SK-N-SH (cell line): ENCODE measurements at places on chromosomes 13 and 19.

GRCh38 chr13:40230833-40231266 lies 435.6 kb downstream of the FOXO1 start:
- no peak for DNase-seq

GRCh38 chr19:51127755-51128154 lies 3.0 kb downstream of the SIGLEC9 start:
- DNase-seq, result no peak

GRCh38 chr19:45076851-45077730 lies 813 bp upstream of the ZNF296 start:
- no peak for DNase-seq

DNA sequence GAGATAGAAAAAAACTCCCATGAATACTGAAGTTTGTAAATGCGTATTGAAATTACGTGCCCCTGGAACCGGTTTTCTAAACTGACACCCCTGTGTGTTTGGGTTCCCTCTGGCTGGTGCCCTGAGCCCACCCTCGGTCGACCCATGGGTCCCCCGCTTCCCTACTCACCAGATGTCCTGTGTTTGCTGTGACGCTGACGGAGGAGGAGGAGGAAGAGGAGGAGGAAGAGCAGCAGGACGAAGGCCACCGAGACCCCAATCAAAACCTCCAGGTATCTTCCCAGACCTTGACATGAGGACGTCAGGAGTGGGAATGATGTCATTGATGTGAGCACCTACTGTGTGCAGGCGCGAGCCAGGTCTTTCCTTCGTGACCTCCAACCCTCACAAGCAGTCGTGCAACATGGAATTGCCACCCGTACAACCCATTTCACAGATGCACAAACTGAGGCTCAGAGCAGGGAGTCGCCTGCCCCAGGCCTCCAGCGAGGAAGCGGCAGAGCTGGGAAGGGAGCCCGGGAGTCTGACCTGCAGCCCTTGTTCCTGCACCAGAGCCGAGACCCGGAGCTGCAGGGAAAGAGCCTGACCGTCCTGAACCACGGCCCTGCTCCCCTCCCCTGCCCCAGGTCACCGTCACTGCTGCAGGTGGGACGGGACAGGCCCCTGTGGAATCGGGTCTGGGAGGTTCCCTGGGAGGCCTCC lies 3.7 kb downstream of the LILRB3 start:
- no peak for DNase-seq

DNA sequence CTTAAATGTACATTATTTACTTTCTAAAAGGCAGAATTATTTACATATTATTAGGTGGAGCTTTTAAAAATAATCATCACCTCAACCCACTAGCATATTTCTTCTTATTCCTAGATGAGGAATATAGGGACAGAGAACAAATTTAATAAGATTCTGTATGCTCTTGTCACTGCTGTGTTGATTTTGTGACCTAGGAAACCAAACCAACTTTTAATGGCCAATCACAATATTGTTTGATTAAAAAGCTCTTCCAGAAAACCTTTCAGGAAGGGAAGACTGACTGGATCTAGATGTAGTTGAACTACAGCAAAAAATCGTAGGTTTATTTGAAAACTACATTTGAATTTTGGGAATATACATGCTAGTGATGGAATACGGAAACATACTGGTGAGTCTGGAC lies 91.8 kb upstream of the RAP2A start:
- DNase-seq, result no peak

DNA sequence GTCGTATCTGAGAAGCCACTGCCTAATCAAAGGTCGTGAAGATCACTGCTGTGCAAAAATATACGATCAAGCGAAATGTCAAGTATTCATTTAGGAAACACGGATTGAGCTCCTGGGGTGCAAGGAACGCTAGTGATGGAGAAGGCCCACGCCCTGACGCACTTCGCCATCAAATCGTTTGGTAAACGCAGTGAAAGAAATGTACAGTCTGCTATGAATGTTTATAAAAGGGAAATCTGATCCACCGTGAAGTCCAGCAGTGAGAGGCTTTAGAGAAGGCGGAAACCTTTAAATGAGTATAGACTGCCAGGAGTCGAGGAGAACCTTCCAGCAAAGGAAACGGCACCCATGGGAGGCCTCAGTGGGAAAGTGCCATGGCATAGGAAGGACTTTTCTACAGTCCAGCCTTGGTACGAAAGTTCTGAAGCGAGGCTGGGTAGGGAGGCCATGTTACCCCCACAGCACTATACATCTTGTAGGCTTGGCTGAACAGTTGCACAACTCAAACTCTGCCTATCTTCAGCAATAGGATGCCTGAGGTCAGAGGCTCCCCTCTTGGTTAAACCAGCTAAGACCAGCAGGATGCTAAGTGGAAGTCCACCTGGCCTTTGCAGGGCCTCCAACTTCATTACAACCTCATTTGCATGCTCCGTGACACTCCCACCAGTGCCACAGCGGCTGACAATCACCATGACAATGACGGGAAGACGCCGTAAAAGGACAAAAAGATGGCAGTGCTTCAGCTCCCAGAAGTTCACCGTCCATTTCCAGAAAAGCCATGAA lies 20.4 kb downstream of the PCID2 start:
- DNase-seq, result no peak

GRCh38 chr13:101572456-101572855 lies 120.0 kb downstream of the ITGBL1 start:
- no peak for DNase-seq

DNA sequence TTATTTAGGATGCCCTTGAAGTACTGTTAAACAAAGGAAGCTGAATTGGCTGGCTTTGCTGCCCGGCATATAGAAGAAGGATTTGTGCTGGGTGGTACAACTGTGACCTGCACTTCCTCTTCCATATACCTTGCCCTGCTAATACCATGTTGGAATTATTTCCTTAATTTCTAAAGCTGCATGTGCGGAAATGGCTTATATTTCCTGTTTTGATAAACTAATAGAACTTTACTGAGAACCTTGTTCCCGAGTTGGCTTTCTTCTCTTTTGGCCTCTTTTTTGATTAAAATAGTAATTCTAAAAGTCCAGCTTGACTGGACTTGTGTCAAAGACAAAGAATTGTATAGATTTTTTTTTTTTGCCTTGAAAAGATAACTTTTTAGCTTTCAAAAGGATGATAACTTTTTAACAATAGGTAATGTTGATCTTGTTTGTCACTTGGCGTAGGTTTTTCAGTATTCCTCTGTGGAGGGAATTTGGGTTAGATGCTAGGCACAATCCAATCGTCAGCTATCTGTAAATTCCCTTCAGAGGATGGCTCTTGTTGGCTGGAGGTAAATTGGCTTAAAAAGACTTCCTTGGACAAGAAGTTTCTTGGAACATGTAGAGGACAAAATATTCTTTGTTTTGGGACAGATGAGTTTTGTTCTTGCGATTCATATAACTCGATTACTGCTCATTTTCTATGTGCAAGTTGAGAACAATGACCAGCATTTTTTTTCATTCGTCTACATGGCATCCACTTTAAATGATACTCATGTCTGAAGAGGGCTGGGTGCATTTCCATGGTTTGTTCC lies 41.4 kb downstream of the COL4A2 start:
- DNase-seq, result no peak

GRCh38 chr19:52898101-52898500 lies 666 bp upstream of the ZNF320 start:
- DNase-seq, result no peak

- DNase-seq, result peak; percentile 56
These were observed 632 bp downstream of the NPAS1 start for GRCh38 chr19:47020132-47020805.

DNA sequence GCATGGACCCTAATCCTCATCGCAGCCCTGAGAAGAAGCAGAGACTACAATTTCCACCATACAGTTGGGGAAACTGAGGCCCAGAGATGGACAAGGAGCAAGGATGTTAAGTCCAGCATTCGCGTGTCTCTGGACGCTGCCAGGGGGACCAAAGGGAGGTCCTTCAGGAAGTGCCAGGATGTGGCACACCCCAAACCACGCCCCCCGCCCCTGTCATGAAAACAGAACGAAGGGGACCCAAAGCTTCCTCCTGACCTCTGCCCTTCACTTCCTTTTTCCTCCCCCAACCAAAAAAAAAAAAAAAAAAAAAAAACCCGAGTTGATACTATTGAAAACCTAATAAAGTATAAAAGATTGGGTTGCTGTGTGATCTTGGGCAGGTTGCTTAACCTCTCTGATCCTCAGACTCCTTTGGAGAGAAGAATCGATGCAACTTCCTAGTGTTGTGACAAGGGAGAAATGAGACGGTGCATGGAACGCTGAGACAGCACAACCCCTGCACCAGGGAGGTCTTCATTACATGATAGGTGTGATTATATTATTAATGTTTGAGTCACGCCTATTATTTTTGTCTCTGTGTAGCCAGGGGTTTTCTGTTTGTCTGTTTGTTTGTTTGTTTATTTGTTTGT lies 2.7 kb upstream of the ZBTB7A start:
- no peak for DNase-seq

DNA sequence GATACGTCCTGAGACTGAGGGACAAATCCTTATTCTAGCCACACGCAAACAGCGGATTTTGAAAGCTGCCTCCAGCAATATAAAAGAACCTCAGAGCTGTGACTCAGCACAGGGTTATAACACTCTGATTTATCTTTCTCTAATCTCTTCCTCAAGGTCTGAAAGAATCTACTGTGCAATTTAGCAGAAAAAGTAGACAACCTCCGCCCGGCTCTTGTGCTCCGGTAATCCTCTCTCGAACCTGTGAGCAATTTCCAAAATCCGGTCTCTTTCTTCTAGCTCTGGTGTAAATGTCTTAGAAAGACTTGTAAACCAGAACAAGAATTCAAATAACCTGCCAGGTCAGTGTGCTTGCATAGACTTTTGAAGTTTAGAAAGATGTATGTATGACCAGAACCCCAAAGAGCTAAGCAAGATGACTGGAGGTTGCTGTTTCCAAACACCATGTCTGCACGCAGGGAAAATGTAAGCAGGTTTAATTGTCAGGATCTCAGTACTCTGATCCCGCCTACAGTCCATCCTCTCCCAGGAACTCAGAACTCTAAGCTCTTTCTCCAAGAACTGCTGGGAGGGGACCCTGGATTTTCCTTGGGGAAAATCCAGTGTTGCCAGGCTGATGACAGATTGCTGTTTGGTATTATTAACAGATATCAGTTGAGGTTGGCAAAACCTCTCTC lies 338.1 kb downstream of the RFC3 start:
- DNase-seq, result no peak

- DNase-seq, result no peak
These were observed 78.3 kb downstream of the FGF14 start for GRCh38 chr13:102323505-102323904.

DNA sequence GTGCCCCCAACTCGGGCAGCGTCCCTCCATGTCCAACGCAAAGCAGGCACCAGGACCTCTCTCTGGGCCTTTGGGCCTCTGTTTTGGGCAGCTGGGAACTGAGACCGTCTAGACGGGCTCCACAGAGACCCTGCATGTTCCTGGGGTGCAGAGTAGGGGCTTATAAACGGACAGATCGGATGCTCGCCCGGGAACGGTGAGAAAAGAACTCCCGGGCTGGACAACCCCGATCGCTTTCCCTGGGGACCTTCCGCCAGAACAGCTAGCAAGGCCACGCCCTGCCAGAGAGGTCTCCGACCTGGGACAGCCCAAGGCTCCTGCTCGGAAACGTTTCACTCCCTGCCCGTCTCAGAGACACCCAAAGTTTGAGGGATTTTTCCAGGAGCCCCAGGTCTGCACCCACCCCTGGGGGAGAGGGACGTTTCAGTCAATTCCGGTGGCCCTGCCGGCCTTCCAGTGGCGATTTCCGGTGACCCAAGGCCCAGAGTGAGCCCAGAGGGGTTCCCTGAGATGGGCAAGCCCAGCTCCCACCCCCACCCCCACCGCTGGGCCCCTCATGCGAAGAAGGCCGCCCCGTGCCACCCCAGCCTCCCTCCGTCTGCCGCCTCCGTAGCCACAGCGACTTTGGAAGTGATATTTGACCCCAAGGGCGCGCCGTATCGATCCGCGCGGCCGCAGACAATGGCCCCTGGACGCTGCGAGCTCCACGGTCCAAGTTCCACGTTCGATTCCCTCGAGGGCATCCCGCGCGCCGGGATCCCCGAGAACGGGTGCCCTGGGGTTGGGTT lies 1.7 kb downstream of the NR2F6 start:
- DNase-seq, result peak; percentile 71

DNA sequence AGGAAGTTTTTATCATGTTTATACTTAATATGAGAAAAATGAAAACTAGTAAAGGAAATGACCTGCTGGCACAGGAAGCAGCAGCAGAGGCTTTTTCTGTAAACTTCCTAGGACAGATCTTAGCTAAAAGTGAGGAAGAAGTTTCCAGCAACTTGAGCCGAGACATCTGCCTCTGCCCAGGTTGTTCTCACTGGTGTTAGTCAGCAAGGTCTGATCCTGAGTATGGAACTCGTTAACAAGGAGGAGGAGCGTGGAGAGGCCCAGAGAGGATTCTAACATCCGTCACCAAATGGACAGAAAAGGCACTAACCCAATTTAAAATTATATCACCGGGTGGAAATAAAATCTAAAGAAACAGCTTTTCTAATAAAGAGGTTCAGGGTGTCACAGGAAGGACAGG lies 43.6 kb downstream of the PHF11 start:
- DNase-seq, result no peak

- DNase-seq, result no peak
These were observed 175.5 kb upstream of the SERP2 start for GRCh38 chr13:44197791-44198770.

- DNase-seq, result no peak
These were observed 2.7 kb upstream of the SAMD1 start for GRCh38 chr19:14093117-14093823.

- DNase-seq, result no peak
These were observed 65.0 kb downstream of the TBC1D4 start for GRCh38 chr13:75417012-75417384.

DNA sequence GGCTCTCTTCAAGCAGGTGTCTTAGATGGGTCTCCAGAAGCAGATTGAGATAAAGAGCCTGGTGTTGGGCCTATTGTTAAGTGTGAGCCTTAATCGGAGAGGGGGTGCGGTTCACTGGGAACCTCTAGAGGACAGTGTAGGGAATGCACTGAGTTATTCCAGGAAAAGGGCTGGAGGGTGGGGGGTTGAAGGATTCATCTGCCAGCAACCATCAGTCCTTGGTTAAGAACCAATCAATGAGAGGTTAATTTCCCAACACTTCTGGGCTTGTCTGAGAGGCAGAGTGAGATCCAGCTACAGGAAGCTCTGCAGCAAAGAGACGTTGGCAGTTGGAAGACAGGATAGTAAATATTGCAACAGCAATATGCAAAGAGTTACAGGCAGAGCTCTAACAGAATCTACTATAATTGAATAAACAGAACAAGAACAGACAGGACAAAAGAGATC lies 28.7 kb downstream of the CYP4F2 start:
- peak; percentile 66 for DNase-seq

DNA sequence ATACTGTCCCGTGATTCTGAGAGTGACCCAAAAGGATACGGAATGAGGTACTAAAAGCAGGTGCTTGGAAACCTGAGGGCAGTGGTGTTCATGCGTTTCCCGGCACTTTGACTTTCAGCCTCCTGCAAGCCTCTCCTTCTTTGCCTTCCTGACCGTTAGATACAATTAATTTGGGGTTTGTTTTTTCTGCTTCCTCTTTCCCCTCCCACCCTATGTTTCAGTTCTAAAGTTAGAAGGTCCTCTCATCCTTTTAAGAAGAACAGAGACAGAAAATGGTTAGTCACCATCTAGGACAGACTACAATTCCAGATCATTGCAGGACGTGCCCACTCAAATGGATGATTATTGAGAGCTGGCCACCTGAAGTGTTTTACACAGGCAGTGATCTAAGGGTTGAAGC lies 1.8 kb upstream of the LILRB4 start:
- DNase-seq, result no peak
